Stromal cell of bone marrow (primary cell): ENCODE measurements at places on chromosomes 16 and 17.

DNA sequence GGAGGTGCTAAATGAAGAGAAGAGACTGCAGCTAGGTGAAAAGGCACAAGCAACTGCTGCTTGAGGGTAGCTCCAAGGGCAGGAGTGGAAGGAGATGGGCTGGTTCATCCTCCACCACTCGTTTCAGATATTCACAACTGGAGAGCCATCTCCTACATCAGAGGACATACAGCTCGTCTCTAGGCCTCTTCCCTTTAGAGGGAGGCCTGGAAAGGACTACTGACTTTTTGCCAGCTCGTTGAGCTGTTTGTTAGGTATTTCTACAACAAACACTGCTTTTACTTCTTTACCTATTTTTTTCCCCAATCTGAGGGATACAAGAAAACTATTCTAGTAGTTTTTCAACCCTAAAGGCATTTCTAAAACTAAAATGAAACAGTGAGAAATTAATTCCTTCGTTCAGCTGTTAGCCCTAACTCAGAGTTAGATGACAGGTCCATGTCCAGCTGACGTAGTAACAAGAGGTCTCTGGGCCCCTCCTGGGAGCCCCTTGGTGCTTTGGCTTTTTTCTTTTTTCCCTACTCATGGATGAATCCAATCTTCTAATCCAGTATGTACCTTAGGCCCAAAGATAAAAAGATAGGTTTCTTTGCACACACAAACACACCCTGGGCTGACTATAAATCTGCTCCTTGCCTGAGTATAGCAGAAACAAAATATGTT is 47.8 kb upstream of the TBX2 start:
- DNase-seq = no peak

- DNase-seq = peak; percentile 40
Measured at GRCh38 chr17:4204190-4204589, 59.6 kb downstream of the ANKFY1 start.

- DNase-seq = no peak
Measured at GRCh38 chr17:67026341-67026740, 18.0 kb upstream of the CACNG1 start.

GRCh38 chr17:42311240-42312034 is 23.1 kb downstream of the STAT5A start:
- peak; percentile 86 for DNase-seq

- no peak for DNase-seq
Measured at GRCh38 chr17:8468127-8468526, 32.4 kb downstream of the NDEL1 start.

- DNase-seq = no peak
Measured at GRCh38 chr17:7132511-7133094, 18.0 kb upstream of the ASGR2 start.

DNA sequence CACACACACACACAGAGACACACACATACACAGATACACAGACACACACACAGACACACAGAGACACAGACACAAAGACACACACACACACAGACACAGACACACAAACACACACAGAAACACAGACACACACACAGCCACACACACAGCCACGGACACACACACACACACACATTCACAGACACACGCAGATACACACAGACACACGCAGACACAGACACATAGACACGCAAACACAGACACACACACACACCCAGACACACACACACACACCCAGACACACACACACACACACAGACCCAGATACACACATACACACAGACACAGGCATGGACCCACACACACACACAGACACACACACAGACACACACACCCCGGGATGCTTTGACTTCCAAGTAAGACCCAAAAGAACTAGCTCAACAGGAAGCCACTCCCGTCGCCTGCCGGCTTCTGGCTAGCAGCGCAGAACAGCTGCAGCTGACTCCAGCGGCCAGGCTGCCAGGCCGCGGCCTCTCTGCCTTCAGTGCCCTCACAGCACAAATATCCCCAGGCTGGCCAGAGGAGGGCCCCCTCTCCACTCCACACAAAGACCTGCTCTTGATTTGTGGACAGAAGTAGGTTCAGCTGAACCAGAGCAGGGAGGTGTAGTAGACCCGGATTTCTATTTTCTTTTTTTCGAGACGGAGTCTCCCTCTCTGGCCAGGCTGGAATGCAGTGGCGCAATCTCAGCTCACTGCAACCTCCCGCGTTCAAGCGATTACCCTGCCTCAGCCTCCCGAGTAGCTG is 6.0 kb upstream of the CHRNE start:
- peak; percentile 89 for DNase-seq

DNA sequence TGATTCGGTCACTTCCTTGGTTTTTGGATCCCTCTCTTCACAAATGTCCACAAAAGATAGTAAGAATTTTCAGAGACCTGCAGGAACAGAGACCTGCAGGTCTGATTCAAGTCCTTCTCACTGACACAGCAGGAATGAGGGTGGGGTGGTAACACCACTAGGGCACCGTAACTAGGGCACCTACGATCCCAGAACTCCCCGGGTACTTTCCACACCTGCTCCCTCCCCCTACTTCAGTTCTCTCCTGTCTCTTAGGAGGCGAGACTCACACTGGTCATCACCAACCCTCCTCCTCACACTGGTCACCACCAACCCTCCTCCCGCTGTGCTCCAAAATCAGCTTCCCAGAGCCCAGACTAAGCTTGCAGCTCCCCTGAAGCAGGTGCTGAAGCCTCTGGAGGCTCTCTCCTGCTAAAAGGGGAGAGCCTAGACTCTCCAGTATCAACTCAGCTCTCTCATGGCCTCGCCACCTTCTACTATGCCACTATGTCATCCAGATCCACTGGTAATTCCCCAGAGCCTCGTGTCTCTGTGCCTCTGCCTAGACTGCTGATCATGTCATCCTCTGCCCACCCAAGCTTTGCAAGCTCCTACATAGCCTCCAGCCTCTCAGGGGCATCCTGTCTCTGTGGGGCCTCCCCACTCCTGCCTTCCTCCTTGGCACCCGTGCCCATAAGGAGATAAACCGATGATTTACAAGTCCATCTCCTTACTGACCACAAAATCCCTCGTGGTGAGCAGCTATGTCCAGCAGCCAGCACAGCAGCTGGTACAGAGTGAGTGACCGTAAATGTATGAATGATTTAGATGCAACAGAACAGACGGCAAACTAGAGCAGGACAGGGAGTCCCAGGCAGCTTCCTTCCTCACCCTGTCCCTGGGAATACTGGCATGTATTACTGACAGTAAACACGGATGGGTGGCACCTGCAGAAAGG is 63.4 kb upstream of the GSG1L start:
- DNase-seq = no peak

GRCh38 chr16:81367821-81368220 is 53.1 kb downstream of the GAN start:
- DNase-seq = no peak

- DNase-seq = no peak
Measured at GRCh38 chr17:78430892-78431691, 52.6 kb downstream of the PGS1 start.

GRCh38 chr17:29883497-29883896 is 46.5 kb downstream of the SSH2 start:
- no peak for DNase-seq

GRCh38 chr16:27639561-27640276 is 89.8 kb downstream of the KATNIP start:
- no peak for DNase-seq

DNA sequence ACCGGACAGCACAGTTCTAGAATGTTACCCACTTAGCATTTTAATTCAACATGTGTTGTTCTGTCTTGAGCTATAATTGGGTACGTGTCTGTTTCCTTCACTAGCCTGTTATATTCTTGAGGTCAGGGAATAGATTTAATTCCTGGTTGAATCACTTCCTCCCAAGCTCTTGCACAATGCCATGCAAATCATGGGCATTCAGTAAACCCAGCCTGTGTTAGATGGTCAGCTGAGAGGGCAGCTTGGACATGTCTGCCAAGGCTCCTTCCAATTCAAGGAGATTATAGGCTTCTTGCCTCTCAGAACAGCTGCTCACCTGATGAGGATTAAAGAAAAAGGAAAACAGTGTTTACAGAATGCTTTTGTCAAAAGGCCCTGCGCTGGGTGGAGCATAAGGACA is 12.6 kb downstream of the C1QTNF1 start:
- peak; percentile 94 for DNase-seq

DNA sequence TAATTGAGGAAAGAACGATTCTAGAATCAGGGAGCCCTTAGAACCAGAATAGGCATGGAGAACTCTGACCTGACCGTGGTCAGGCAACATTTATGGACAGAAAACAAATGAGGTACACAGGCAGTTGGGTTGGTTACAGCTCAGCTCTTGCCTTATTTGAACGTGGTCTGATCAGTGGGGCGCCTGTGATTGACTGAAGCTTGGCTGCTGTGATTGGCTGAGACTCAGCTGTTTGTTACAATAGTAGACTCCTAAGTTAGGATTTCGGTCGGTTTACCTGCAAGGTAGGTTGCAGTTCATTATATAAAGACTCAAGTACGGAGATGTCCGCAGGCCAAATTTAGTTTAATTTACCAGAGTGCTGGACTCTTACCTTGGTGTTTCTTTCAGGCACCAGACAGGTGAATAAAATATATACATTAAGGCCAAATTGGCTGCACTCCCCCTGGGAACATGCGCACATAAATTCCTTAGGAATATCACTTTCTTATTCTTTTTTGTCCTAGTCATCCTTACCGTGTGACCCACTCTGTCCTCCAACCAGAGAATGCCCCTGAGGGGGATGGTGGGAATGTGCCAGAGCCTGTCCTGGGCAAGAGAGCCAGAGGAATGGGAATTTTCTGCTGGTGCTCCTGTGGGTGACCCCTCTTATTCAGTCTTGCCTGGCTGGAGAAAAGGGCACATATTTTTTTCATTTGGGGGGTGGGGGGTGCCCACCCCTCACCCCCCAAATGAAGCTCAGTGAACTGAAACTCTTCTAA is 7.5 kb upstream of the CSNK2A2 start:
- DNase-seq = no peak

DNA sequence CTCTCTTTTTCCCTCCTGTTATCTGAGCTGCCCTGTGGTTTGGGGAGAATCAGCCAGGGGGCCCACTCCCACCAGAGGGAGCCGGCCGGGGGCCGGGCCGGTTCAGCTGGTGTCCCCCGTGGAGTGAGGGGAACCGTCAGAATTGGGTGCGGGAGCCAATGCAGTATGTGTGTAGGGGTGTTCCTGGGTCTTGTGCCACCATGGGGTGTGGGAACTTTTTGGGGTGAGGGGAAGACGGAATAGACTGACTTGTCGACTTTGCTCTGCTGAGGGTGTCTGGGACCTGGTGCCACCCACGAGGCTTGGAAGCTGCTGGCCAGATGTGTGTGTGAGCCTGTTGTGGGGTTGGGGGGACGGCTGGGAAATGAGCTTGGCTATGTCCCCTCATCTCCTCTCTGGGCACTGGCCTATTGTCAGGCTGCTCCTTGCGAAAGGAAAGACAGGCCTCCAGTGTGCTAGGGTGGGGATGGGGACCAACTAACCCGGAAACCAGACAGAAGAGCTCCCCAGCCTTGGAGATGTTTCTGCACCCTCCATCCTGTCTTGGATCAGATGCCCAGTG is 9.9 kb downstream of the RARA start:
- no peak for DNase-seq

- no peak for DNase-seq
Measured at GRCh38 chr16:8549843-8550412, 40.4 kb downstream of the TMEM114 start.

GRCh38 chr16:89907055-89907814 is 11.4 kb upstream of the MC1R start:
- DNase-seq = no peak

DNA sequence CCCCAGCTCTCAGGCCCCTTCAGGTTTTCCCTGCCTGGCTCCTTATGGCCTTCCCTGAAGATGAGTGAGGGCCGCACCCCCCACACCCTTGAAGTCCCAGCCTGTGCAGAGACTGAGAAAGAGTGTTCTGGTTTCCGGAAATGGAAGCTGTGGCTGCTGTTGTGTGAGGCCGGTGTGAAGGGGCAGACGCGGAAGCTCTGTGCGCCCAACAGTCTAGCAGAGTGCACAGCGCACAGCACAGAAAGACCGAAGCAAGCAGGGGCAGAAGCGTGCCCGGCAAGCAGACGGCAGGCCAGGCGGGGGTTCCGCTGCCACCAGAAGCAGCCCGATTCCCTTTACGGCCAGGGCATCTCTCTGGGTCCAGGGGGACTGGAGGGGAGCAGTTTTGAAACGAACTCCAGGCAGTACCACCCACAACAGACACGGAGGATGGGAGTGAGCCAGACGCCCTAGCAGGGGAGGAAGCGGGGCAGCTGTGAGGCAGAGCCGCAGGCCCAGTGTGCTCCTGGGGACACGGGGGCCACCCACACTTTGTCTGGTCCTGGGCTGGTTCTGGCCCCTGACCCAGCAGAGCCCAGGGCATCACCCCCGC is 16.7 kb downstream of the TPSG1 start:
- no peak for DNase-seq

GRCh38 chr17:11720816-11721215 is 122.5 kb downstream of the DNAH9 start:
- no peak for DNase-seq

GRCh38 chr17:54972406-54973138 is 4.0 kb downstream of the STXBP4 start:
- DNase-seq = no peak

DNA sequence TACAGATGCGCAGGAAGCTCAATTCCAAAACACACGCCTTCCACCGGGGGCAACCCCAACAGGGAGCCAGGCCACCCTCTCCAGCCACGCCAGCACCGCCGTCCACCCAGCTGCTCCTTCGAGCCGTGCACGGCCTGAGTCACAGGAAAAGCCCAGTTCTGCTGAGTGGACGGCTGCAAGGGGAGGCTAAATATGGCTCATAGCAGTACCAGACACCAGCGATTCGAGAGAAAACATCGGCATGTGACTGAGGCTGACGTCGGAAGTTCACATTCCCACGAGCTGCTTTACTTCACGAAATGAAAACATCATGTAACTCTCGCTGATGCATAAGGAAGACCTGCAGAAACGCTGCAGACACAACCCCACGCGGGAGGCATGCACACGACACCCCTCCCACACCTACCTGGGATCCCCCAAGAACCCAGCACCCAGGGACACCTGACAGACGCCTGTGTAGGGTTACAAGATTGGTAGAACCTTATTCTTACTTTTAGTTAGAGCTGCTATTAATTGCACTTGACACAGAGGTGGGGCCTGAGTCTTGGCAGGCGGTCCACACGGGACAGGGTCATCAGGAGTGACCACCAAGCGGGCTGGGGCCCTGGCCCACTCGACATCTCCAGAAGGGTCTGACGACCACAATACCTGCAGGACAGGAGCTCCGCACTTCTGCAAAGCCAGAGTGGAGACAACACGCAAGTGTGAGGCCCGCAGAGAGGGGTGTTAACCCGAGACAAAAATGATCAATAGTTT is 116.8 kb downstream of the ANKRD11 start:
- peak; percentile 50 for DNase-seq

GRCh38 chr17:1711804-1712203 is 1.6 kb upstream of the TLCD2 start:
- no peak for DNase-seq
